ENCODE measurements at places on chromosomes 12 and 14.

GRCh38 chr14:102524451-102525218, 15.1 kb upstream of the ANKRD9 start:
- peak; percentile 81 for DNase-seq

GRCh38 chr14:45270031-45270430, 17.0 kb upstream of the MIS18BP1 start:
- DNase-seq = no peak

DNA sequence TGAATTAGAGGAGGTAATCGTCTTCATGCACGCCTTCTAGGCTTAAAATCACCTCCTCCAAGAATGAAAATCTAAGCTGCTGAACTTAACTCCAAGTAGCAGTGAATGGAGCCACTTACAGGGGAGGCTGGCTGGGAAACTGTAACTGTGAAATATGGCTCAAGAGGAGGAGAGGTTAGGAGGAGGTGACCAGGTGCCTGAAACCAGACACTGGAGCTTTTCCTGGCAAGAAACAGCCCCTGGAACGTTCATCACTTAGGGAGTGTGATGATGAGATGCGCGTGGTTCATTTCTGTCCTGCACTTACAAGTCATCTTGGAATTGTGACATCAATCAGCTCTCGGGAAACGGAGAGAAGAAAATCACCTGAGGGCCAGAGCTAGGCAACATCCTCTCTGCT, 62.3 kb upstream of the TMEM132C start:
- no peak for DNase-seq

- DNase-seq = no peak
These were observed 87.3 kb upstream of the E2F7 start for GRCh38 chr12:77152623-77153193.

- no peak for DNase-seq
These were observed 239.8 kb downstream of the KTN1 start for GRCh38 chr14:55819610-55820304.

GRCh38 chr12:52815676-52816588, 2.0 kb upstream of the KRT4 start:
- no peak for DNase-seq

- no peak for DNase-seq
These were observed 124.2 kb downstream of the HMGA2 start for GRCh38 chr12:65948320-65949008.

- no peak for DNase-seq
These were observed 9.7 kb upstream of the HOXC6 start for GRCh38 chr12:54018468-54018984.

DNA sequence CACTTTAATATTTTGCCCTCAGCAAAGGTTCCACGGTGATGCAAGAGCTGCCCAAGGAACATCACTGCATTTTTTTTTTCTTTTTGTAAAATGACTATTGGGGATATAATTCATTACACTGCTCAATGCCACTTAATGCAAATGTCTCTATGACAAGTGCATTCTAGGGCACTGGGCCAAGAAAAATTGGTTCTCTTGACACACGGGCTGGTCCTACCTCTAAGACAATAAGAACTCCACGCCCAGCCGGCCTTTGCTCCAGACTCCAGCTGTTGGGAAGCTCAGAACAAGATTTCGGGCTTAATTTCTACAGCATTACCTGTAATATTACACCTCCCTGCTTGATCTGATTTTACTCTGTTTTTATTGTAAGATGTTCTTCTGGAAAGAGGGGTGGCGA, 48.8 kb upstream of the VRK1 start:
- DNase-seq = no peak

DNA sequence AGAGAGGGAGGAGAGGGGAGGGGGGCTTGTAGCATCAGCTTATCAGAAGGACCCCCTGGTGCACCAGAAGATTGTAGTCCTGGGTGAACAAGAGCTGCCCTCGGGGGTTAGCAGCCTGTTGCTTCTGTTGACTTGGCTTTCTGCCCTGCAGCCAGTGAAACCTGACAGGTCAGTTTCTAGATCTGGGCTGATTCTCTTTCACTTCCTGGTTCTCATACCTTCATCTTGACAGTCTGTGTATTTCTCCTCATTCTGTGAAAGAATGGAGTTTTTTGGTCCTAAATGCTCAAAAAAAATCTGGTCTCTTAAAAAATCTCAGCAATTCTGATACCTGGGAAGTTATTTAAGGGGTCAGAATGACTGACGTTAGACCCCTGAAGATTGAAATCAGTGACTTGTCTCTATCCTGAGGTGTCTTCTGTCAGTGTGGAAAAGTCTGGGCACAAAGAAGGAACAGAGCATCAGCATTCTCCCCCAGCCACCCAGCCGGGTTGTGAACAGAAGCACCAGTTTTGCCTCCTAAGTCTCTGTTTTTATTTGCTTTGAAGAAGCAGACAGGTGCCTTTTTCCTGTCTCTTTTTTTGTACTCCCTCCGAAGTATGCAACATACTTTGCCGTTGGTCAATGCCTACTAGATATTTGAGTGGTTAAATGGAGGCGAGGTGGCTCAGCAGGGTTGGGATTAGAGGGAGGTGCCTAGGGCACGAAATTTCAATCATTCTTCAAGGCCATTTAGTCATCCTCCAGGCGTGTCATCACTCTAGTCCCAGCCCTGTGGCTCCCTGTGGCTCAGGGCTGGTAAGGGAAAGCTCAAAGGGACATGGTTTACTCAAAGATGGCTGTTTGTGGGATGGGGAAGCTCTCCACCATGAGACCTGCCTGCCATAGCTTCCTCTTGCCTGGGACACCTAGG, 24.0 kb downstream of the TTC9 start:
- DNase-seq = no peak

DNA sequence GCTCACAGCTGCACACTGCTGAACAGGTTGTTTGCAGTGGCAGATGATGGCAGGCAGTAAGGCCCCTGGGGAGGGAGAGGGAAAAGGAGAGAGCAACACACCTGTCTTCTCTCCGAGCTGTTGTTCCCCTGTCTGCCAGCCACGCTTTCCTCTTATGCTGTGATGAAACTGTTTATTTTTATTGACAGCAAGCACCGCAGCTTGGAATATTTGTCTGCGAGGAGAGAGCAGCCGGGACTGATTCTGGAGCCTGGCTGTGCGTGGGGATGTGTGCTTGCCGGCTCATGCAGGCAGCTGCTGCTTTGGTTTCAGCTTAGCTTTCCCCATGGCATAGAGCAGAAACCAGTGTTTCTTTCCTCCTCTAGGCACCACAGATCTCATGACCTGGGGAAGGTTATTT, 58.7 kb upstream of the KCNA5 start:
- DNase-seq = no peak

GRCh38 chr14:32933629-32934072, 5.0 kb upstream of the NPAS3 start:
- DNase-seq = no peak

GRCh38 chr14:75279153-75279762, 630 bp downstream of the FOS start:
- DNase-seq = no peak

DNA sequence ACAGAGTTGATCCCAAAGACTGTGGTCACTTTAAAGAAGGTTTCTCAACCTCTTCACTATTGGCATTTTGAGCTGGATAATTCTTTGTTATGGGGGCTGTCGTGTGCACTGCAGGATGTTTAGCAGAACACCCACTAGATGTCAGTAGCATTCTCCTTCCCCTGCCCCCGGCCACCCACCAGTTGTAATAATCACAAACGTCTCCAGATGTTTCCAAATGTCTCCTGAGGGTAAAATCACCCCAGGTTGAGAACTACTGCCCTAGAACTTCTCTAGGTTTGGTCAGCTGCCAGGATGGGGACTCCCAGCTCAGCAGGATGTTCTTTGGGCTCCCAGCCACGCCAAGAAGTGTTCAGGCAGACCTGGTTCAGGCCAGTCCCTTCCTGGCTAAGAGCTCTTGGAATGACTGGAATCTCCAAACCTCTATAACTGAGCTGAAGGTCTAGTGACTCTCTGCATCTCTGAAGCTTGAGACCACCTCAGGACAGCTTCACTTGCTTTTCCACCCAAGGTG, 12.5 kb upstream of the AJUBA start:
- peak; percentile 26 for DNase-seq

GRCh38 chr12:119373666-119374065, 39.1 kb downstream of the CCDC60 start:
- DNase-seq = no peak

DNA sequence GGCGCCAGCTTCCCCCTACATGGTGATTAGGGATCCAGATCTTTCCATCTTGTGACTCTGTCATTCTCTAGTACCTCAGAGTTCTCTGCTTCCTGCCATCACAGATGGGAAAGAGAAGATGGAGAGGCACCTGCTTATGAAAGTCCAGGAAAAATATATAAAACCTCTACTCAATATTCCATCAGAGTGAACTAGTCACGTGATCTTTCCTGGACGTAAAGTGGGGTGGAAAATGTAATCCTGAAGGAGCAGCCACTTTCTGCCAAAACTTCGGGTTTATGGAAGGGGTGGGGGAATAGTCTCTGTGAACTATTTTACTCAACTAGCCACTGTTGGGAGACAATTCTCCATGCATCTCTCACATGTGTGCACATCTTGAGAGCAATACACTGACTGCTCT, 47.7 kb downstream of the STAB2 start:
- DNase-seq = no peak

GRCh38 chr14:89310211-89310610, 106.8 kb downstream of the FOXN3 start:
- no peak for DNase-seq

- no peak for DNase-seq
These were observed 31.2 kb downstream of the CCDC59 start for GRCh38 chr12:82326905-82327503.
